ENCODE measurements at places on chromosomes 12 and 14.

GRCh38 chr12:4031703-4032291 lies 158.6 kb upstream of the PARP11 start:
- no peak for DNase-seq

DNA sequence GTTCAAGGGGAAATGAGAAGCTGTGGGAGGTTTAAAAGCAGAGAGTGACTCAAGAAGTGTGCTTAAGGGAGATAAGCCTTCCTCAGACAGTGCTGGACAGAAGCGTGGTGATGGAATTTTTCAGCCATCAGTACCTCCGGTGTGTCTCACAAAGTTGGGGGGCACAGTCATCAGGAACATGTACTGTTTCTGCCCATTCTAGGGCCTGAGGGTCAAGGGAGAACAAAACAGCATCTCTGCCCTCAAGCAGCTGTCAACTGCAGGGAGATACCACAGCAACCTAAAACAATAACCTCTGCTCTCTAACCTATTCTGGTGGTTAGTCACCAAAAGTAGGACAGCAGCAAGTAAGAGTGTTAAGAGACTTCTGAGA lies 2.0 kb upstream of the STON2 start:
- no peak for DNase-seq

DNA sequence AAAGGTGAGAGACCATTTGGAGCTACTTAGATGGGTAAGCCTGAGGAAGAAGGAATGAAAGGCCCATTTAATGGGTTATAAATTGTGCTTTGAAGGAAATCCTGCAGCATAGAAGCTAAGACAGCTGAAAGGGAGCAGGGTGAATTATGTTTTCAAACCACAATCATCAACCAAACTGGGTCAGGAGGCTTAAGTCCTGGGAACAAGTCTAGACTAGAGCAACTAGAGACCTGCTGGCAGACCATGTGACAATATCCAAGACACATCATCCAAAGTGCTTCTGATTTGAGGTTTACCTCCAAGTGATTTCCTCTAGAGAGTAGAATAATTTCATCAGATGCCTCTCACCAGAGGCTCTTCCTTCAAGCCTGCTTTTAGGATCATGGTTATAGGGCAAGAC lies 53.7 kb downstream of the MAP3K9 start:
- DNase-seq = no peak

- no peak for DNase-seq
Measured at GRCh38 chr14:67917006-67917405, 97.4 kb downstream of the RAD51B start.

DNA sequence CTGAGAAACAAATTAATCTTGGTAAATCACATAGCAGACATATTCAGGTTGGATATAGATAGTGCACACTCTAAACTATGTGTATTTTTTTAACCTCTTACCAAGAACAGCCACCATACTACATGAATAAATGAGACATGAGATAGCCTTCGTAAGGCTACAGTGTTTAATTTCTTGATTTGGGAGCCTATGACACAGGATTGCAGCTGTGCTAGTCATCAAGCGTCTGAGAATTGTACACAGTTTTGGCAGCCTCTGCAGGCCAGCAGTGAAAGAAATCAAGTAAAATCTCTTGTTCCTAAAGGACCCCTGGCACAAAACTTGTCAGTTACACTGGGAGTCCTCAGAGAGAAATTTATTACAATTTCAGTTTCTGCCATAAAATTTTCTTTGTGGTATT lies 236.1 kb downstream of the C12orf50 start:
- DNase-seq = no peak

DNA sequence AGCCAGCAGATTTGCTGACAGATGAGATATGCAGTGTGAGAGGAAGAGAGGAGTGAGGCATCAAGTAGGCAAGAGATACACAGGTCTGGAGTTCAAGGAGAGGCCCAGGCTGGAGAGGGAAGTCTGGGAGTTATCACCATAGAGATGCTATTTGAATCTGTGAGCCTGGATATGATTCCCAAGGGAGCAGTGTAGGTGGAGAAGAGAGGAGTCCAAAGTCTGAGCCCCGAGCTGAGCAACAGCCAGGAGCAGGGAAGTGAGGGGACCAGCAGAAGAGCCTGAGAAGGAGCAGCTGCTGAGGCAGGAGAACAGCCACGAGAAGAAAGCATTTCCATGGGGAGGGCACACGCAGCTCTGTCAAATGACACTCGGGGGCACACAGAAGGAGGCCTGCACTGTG lies 20.2 kb upstream of the NXPH4 start:
- no peak for DNase-seq

- DNase-seq = no peak
Measured at GRCh38 chr12:22360774-22361173, 26.3 kb upstream of the ST8SIA1 start.

DNA sequence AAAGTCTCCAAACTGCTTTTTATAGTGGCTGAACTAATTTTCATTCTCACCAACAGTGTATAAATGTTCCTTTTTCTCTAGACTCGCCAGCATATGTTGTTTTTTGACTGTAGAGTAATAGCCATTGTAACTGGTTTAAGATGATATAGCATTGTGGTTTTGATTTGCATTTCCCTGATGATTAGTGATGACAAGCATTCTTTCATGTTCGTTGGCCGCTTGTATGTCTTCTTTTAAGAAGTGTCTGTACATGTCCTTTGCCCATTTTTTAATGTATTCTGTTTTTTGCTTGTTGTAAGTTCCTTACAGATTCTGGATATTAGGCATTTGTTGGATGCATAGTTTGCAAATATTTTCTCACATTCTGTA lies 404.9 kb downstream of the FLRT2 start:
- DNase-seq = no peak

DNA sequence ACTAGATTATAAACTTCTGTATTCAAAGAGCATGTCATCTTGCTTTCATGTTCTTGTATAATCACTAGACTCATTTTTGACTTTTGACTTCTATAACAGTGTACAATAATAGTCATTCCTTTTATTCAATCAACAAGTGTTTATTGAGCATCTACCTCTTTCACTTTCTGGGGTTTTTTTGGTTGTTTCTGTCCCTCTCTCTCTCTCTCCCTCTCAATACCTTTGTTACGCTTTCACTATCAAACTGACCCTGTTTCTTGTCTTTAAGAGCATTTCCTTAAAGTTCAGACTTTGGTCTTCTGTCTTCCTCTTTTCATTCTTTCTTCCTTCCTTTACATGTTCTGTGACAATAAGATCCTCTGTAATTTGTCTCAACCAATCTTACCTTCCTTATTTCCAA lies 49.5 kb downstream of the GPR137C start:
- DNase-seq = no peak

DNA sequence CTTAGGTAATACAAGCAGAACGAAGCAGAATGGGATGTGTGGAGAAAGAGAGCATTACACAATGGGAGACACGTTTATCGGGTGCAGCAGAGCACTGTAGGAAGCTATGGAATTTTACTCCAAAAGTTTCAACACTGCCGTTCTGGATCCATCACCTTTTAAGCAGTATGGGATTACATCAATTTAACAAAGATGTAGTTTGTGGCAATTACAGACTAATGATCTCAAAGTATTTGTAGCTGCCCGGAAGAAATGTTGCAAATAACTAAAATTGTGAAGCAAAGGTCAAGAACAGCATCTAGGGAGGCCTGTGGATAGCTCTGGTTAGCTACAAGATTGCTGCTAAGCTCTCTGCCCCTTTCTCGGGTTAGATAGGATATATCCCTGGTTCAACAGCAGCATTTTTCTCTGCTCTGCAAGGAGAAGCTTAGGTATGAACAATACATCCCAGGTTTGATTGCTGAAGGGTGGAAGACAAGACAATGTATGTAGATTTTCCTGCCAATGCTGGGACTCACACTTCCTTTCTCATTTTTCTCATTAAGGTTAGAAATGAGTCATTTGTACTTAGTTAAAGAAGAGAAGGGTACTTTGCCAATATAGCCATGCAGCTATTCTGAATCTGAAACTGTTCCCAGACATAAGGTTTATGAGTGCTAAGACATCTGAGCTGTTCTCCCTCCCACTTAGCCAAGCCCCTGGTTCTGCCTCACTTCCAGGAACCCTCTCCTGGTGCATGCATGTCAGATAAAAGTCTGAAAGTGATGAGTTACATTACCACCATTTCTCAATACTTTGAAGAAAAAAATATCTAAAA lies 75.0 kb upstream of the HIF1A start:
- no peak for DNase-seq

- no peak for DNase-seq
Measured at GRCh38 chr12:102509123-102509626, 28.8 kb upstream of the IGF1 start.

- DNase-seq = no peak
Measured at GRCh38 chr12:57604992-57605810, 577 bp downstream of the DTX3 start.

GRCh38 chr12:96698965-96699364 lies 208.1 kb upstream of the NEDD1 start:
- DNase-seq = no peak

DNA sequence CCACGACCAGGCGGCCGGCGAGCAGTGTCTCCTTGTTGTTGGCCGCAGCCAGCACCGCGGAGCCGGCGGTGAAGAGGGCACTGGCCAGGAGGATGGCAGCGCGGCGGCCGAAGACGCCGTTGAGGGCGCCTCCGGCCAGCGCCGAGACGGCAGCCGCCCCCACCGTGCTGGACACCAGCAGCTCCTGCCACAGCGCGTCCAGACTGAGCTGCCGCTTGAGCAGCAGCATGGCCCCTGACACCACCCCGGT lies 691 bp downstream of the SLC2A13 start:
- DNase-seq = no peak

- DNase-seq = no peak
Measured at GRCh38 chr12:3049611-3050249, 27.4 kb upstream of the TSPAN9 start.

DNA sequence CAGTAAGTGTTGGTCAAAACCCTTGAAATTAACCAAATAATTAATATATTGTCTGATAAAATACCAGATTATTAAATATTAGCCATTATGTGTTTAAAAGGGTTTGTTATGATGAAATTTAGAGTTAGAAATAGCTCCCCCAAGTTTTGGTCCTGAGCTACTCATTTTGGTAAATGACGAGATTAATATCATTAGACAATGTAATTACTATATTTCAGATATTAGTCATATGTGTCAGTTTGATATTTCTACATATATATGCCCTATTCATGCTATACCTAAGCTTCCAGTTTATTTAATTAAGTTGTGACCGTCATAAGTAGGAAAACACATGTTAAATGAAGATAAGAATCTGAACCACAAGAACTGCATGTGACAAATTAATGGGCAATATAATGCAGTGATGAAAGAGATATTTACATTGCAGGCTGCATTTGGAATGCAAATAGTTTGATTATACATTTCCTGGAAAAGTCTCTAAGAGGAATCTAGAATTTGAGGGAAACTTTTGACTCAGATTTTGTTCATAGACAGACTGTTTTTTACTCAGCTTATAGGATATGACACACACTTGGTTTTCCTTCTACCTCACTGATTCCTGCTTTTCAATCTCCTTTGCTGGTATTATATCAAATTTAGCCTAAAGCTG lies 70.5 kb downstream of the TBC1D30 start:
- no peak for DNase-seq

- DNase-seq = no peak
Measured at GRCh38 chr12:116558280-116559161, 660 bp upstream of the MAP1LC3B2 start.

GRCh38 chr12:6327229-6328041 lies 14.4 kb downstream of the TNFRSF1A start:
- DNase-seq = no peak

GRCh38 chr12:75738486-75738885 lies 227.1 kb upstream of the KRR1 start:
- no peak for DNase-seq

Data from stimulated activated CD8-positive, alpha-beta memory T cell treated with anti-CD3 and anti-CD28 coated beads, Interleukin-12 subunit alpha, Interleukin-12 subunit beta, amount 100 ng/mL, for 4 hours (primary cell).